CD4-positive, alpha-beta T cell treated with Interferon alpha-2 for 1 hour (primary cell): ENCODE measurements at places on chromosomes 7 and 10.

DNA sequence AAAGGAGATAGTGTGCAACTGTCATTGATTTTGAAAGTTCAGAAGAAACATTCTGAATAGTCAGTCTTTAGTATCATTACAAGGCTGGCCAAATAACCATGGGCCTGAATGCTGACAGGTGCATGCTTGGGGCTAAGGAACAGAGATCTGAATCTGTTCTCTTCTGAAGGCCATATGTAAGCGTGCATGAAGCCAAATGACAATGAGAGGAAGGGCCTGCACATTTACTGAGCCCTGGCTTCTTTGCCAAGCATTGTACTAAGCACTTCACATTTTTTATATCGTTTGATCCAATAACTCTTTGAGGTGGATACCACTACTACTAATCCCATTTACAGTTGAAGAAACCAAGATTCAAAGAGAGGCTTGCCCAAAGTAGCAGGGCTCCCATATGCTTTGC is 22.5 kb upstream of the TIAL1 start:
- no peak for DNase-seq

GRCh38 chr10:58645416-58646146 is 132.9 kb downstream of the BICC1 start:
- DNase-seq, result no peak

- DNase-seq, result no peak
Observed at GRCh38 chr7:107392830-107393229, 77.0 kb upstream of the GPR22 start.

GRCh38 chr10:100656454-100656853 is 88.9 kb upstream of the PAX2 start:
- DNase-seq, result no peak

DNA sequence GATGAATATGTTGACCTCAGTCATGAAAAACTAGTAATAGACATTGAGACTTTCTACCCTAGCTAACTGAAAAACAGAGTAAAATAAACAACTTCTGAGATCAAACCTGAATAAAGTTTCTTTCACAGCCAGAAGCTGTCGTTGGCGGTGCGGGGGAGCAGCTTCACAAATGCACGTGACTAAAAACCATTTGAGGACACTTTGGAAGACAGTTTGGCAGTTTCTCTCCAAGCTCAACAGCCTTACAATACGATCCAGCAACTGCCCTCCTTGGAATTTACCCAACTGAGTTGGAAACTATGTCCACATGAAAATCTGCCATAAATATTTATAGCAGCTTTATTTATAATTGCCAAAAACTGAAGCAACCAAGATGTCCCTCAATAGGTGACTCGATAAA is 63.1 kb downstream of the CYTH3 start:
- no peak for DNase-seq

GRCh38 chr7:1226186-1226901 is 6.3 kb upstream of the UNCX start:
- no peak for DNase-seq

DNA sequence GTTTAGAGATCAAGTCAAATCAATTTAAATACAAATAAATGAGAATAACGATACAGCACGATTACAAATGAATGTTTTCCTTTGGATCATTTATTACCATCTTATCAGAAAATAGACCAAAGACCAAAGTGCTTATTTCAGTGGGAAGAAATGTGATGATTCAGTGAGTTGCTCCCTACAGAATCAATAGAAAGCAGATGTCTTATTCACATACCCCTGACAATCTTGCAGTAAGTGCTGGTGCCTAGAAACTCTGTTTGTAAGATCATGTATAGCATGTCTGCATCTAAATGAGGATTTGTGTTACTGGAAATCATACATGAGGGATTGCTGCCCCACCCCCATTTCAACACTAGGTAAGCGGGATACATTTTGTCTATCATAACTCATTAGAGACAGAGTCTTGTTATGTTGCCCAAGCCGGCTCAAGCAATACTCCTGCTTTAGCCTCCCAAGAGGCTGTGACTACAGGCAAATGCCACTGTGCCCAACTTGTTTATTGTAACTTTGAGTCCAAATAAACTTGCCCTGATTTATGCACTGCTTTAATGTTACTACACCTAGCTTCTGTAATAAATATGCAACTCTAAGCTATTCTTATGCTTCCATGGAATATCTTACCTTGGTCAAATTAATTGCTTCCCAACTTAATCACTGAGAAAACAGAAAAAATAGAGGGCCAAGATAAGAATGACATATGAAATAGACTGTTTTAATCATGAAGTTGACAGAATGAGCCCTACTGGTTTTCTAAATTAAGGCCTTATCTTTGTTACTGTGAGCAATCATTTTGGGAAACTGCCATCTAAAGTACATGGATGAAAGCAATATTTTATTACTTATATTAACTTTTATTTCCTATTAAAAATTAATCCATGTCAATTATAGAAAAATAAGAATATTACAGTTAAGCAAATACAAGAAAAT is 82.5 kb downstream of the AHR start:
- no peak for DNase-seq

GRCh38 chr7:87328281-87328680 is 17.2 kb upstream of the CROT start:
- DNase-seq, result no peak

DNA sequence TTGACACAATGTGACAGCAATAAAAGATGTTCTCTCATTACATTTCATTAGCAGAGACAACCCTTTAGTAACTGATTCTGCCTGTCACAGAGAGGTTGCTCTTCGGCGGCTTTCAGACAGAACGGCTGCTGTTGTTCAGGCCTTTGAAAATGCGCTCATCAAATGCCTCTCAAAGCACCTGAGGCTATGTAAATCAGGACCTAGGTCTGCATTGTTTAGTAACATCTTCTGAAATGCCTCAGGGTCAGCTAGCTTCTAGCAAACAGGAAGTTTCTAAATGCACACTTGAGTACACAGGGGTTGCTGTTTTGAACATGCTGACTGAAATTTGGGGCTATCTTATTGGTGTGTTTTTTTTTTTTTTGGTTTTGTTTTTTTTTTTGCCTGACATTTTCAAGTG is 143.3 kb upstream of the DKK1 start:
- DNase-seq, result no peak

DNA sequence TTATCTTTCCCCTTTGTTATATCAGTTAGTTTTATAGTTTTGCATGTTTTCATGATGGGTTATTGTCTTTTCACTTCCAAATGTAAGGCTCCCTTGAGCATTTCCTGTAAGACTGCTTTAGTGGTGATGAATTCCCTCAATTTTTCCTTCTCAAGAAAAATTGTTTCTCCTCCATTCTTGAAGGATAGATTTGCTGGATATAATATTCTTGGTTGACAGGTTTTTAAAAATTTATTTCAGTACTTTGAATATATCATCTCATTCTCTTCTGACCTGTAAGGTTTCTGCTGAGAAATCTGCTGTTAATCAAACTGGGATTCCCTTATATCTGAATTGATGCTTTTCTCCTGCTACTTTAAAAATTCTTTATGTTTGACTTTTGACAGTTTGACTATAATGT is 33.3 kb downstream of the SCART1 start:
- DNase-seq, result no peak

- no peak for DNase-seq
Observed at GRCh38 chr7:116820149-116820548, 42.2 kb upstream of the CAPZA2 start.

- no peak for DNase-seq
Observed at GRCh38 chr10:19702215-19702614, 114.0 kb upstream of the PLXDC2 start.

GRCh38 chr10:133161486-133162109 is 1.6 kb downstream of the KNDC1 start:
- no peak for DNase-seq

GRCh38 chr10:118940386-118940785 is 89.1 kb upstream of the NANOS1 start:
- no peak for DNase-seq

DNA sequence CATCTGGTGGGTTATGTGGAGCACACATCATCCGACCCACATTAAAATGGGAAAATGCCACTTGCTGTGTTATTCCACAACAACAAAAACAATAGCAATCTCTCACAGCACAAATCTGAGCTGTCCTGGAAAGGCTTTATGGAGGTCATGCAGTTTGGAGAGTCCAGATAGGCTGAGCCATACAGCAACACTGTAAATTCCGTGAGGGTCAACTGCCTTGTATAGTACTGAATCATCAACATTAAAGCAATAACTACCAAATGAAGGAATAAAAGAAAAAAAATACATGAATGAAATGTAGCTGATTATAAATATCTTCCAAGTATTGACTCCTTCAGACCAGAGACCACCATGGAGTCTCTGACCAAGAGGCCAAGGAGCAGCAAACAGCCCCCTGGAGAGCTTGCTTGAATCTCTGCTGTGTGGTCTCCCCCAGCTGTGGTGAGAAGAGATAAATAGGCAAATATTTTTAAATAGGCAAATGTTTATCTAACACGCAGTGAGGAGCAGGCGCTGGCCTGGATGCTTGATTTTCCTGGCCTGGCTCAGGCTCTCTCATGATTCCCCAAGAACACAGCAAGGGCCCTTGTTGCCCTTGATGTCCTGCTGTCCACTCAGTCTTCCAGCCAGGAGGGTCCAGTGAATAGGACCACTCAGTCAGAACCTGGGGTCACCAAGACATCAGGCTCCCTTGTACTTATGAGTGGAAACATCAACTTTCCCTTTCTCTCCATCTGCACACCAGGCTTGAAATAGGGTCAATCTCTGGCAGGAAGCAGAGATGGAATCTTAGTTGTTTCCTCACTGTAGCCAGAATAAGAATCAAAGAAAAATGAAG is 1021.3 kb downstream of the XPNPEP1 start:
- DNase-seq, result no peak
